Cerebellar cortex (tissue), 1 donor: ENCODE measurements at places on chromosomes 5 and 9.

DNA sequence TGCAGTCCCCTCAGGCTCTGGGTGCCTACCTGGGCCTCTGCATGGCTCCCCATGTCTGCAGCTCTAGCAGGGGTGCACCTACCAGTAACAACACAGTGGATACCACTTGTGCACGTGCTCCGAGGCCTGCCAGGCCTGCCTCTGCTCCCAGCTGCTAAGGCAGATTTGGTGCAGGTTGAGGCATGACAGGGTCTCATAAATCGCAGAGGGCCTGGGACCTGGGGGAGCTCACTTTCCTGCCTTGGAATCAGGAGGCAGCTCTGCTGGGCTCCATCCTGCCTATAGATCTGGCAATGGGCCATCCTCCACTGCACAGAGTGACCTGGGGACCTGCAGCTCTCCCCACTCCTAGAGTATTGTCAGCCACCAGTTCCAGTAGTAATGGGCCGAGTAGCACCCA, 121.9 kb upstream of the CXCL14 start:
- DNase-seq, result no peak

DNA sequence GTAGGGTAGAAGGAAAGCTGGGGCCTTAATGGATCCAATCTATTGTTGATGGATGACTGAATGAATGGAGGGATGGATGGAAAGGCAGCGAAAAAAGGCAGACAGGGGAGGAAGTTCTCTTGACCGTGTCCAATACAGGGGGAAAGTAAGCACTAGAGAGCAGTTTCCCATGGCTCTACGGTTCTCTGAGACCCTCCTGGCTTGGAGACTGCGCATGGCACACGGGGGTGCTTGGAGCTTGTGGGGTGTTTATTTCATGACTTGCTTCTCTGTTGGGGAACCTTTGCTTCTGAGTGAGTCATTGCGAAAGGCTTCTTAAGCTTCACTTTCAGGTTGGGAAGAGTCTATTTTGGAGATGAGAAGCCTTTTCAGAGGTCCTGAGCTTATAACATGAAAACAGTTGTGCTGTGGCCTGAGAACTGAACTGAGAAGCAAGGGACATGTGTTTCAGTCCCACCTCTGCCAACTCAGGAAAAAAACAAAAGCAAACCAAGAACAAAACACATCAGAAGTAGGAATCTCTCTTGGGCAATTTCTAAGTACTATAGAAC, 12.8 kb upstream of the TEX48 start:
- no peak for DNase-seq

DNA sequence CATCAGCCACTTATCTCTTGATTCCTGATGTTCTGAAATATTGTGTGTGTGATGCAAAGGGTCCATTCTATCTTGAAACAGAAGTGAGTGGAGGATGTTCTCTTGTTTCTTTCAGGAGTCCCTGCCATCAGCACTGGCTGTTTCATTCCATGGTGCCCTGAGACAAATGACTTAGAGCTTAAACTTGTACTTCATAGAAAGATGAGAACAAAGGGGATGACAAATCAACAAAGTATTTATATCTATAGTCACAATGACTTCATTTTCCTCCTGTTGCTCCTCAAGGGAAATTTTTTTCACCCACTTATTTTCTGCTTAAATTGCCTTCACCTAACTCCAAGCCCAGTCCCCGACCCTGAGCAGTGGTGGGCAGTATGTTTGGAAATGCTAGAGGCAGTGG, 171.6 kb downstream of the TARS1 start:
- no peak for DNase-seq

DNA sequence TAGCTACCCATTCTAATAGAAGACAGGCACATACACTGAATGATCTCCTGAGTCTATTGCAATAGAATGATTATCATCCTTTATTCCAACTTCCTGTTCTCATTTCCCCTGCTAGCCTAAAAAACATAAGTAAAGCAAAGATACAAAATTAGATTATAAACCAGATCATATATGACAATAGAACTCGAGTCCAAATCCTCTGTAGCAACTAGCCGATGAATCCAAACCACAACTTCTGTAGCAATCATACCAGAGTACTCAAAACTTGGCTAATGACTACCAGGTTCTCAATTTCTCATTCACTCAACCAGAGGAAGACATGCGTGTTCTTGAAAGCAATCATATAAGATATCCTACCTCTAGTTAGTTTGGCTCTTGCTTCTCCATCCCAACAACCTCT, 622.1 kb downstream of the PSAT1 start:
- DNase-seq, result no peak

DNA sequence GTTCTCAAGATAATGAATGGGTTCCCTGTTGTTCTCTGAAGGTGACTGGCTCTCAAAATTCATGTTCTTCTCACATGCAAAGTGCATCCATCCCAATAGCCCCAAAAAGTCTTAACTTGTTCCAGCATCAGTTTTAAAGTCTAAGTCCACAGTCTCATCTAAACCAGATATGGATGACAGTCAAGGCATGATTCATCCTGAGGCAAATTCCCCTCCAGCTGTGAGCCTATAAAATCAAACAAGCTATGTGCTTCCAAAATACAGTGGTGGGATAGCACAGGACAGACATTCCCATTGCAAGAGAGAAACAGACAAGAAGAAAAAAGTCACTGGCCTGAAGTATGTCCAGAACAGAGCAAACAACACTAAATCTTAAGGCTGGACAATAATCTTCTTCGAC, 25.4 kb downstream of the FBXO10 start:
- DNase-seq, result no peak

- DNase-seq, result no peak
These were observed 80.5 kb downstream of the FNBP1 start for GRCh38 chr9:129962451-129962864.

GRCh38 chr9:76680716-76681425, 83.4 kb upstream of the PCA3 start:
- DNase-seq, result no peak

DNA sequence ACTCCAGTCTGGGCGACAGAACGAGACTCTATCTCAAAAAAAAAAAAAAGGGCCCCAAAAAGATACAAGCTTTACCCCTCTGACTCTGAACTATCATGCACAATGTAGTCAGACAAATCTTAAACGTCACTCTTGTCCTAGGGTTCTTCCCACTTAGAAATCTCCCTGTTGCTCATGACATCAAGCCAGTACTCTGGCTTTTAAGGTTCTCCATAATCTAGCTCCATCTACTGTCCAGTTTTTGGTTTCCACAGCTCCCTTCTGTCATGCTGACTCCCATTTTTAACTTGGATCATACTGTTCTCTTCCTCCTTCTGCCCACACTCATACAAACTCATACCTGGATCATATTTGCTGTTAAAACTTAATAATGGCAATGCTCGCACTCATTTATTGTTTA, 156.7 kb upstream of the TLX3 start:
- peak; percentile 29 for DNase-seq

GRCh38 chr5:54705994-54706653, 188.6 kb downstream of the SNX18 start:
- DNase-seq, result no peak

GRCh38 chr9:113205432-113205831, 15.6 kb downstream of the FKBP15 start:
- DNase-seq, result no peak

DNA sequence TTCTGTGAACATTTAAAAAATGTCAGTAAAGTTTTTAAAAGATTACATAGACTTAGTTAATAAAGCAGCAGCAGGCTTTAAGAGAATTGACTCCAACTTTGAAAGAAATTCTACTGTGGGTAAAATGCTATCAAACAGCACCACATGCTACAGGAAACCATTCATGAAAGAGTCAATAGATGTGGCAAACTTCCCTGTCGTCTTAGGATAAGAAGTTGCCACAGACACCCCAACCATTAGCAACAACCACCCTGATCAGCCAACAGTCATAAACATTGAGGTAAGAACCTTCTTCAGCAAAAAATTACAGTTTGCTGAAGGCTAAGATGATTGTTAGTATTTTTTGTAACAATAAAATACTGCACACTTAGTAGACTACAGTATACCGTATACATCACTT, 278.2 kb downstream of the CSNK1G3 start:
- no peak for DNase-seq

GRCh38 chr5:168449166-168449565, 37.1 kb upstream of the RARS1 start:
- no peak for DNase-seq

DNA sequence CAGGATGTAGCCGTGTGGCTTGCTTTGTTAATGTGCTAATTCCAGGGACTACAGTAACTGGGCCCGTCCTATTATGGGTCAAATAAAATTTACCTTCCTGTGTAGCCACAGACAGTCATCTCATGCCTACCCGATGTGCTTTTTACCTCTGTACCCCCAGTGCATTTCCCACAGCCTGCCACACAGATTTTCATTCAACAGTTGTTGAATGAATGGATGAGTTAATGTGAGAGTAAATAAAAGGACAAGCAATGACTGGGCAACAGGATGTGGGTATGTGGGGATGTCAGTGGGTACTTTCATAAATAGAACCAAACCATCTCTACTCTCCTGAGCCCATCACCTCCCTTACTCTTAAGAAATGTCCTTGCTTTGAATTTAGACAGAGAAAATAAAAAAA, 441.2 kb upstream of the ZNF462 start:
- DNase-seq, result no peak

GRCh38 chr9:137372693-137373610, 50.0 kb downstream of the EXD3 start:
- DNase-seq, result no peak

- DNase-seq, result no peak
These were observed 160.1 kb upstream of the CDKN2B start for GRCh38 chr9:22169243-22169642.

DNA sequence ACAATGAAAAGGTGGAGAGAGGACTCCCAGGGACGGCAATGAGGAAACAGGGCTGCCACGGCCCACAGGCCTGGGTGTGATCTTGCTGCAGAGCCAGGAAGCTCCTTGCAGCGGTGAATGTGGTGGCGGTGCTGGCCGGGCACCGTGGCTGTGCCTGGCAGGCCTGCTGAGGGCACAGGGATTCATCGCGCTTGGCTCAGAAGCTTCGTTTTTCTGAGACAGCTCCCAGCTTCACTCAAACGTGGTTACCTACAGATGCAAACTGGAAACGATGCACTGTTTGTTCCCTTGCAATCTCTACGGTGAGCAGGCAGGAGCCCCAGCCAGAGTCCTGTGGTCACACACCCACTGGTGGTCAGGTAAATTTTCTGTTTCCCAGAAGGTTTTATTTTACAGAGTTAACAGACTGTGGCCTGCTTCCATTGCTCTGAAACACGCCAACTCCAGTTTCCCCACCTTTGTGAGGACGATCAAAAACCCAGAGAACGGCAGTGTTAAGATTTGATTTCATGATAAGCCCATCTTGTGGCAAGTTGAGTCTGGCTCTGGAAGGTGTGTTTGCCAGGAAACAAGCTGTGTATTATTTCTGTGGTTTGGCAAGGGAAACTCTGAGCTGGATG, 183.9 kb downstream of the AUH start:
- DNase-seq, result peak; percentile 50

- no peak for DNase-seq
These were observed 85.3 kb downstream of the KCNT1 start for GRCh38 chr9:135787317-135787716.
